ENCODE measurements at places on chromosomes 5 and 9.

- no peak for DNase-seq
These were observed 1259.0 kb upstream of the NUDT12 start for GRCh38 chr5:104821606-104822005.

GRCh38 chr5:104628911-104629310 lies 1066.3 kb upstream of the NUDT12 start:
- no peak for DNase-seq

DNA sequence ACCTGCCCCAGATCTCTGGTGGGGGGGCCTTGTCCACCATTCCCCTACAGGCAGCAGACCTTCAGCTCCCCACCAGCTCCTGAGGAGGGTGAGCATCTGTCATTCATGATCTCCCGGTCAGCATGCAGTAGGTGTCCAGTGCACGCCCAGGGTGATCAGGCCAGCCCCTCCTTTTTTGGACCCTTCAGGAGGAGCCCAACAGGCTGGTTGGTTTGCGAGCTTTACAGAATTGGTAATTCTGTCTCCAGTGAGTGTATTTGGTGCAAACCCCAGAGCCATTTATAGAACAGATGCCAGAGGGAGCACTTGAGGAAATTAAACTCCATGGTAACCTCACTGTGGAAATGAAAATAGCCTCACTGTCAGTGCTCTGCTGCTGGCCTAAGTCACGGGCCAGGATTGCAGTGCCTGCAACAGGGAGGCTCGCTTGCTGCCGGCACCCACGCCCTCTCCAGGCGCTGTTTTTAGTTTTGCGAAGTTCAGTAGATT lies 23.4 kb downstream of the WNK2 start:
- no peak for DNase-seq

GRCh38 chr5:32714836-32715235 lies 3.7 kb downstream of the NPR3 start:
- DNase-seq = no peak

- no peak for DNase-seq
These were observed 46.7 kb upstream of the MAMDC2 start for GRCh38 chr9:69996967-69997366.

DNA sequence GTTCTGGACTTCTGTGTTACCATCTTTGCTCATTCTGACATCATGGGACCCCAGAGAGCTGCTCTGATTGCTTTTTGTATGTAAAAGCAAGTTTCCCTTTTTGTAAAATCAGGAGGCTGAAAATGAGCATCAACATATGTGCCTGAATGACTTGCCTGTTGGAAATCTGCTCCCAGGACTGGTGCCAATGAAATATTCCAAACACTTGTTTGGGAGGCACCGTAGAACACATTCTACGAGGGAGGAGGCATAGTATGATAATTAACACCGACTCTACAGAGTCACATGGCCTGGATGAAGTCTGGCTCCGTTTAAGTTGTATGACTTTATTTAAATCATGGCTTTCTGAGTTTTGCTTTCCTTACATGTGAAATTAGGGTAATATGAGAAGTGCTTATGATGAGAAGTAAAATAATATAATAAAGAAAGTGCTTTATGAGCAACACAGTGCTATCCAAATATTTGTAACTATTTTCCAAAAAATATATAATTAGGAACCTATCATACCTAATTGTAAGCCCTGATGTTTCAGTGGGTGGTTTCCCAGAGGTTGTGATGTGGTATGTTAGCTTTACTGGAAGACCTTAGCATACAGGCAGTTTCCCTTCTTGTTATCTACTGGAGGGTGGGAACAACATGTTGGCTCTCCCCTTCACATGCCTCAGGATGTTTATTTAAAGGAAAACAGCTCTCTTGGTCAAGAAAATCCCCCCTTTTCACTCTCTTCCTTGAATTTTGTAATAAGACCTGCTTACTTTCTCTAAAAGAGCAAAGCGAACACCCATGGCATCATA lies 238.1 kb downstream of the FBXL7 start:
- DNase-seq = no peak

DNA sequence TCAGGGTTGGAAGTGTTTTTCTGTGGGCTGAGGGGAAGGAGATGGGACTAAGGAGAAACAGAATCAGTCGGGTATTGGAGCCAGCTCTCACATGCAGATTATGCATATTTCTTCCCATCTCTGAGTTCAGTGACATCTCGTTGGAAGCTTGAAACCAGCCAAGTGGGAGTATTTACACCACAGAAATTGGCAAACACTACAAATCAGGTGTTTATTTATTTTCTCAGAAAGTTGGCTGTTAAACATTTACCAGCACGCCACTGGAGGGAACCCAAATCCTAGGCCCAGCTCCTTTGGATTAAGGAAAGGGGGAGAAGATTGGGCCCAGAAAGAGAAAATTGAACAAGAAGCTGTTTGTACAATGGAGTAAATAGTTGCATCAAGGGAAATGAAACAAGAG lies 72.1 kb upstream of the PITX1 start:
- DNase-seq = no peak

Data from stimulated activated CD8-positive, alpha-beta memory T cell treated with anti-CD3 and anti-CD28 coated beads, Interleukin-7, amount 100 ng/mL, for 24 hours (primary cell).